ENCODE measurements at places on chromosomes 12 and 14. TPM values are rescaled to one million over a fixed set of nuclear protein-coding genes. Genes with fewer than 3 reads are reported as not detected.
A peak's percentile ranks its signal among the peaks of the same experiment; 100 is the strongest.

DBX2 gene
- total RNA-seq, result not detected

OR11H12 gene
- not detected for total RNA-seq

DNA sequence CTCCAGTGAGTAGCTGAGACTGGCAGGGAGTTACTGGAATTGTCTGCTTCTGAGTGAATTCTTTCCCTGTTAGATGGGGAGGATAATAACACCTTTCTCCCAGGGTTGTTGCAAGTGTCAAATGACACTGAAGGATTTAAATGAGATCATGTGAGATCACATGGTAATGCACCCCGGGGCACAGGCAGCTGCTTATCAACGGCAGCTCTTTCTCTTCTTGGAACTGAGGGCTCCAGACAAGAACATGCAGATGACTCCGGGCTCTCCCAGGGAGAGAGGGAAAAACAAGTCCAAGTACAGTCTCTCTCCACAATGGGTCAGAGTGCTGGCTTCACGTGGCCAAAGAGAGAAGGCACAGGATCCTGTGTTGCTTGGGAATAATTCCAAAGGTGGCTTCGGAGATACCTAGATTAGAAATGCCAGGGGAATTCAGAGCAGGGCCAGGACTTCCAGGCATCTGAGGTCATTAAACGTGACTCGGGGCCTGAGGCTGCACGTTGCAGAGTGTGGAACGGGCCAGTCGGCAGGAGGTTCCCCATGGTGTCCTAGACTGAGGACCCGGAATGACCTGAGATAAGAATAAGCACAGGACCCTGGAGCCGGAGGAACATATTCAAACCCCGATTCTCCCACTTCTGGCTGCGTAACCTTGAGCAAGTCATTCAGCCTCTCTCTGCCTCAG, 109.2 kb downstream of the PRMT8 start:
- DNase-seq, result no peak

- DNase-seq, result no peak
Measured at GRCh38 chr12:108254030-108254429, 85.1 kb downstream of the CMKLR1 start.

DNA sequence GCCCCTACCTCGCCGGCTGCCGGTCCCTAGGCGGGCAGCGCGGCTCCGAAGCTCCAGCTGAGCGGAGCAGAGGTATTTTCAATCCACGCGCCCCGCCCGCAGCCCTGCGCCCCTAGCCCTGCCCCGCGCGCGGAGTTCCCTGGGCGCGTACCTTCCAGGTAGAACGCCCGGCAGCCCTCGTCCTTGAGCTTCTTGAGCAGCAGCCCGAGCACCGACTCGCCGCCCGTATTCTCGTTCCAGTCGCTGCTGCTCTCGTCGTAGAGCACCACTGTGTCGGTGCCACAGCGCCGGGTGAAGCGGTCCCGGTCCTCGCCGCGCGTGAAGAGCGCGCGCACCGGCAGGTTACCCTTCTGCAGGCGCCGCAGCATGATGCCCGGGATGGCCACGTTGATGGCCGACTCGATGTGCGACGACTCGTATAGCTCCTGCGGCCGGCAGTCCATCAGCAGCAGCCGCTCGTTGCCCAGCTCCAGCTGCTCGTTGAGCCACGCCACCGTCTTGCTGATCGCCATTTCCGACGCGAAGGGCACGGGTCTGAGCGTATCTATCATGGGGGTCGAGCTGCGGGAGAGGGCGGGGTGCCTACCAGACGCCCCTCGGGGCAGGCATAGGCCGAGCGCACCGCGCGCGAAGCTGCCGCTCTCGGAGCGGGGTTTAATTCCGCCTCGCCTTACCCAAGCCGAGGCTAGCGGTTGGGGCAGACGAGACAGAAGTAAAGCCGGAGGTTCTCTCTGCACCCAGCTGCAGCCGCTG, 636 bp downstream of the DUSP6 start:
- DNase-seq, result peak; percentile 80

DNA sequence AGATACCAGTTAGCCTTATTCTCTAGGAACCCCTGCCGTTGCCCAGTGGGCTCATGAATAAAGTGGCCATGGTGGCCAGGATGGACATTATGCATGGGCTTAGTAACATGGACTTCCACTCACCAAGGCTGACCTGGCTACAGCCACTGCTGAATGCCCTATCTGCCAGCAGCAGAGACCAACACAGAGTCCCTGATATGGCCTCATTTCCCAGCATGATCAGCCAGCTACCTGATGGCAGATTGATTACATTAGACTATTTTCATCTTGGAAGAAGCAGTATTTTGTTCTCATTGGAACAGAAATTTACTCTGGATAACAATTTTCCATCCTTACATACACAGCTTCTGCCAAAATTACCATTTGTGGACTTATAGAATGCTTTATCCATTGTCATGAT, 16.2 kb upstream of the LPCAT3 start:
- DNase-seq, result no peak

All from B cell (primary cell).